ENCODE measurements at places on chromosomes 6 and 20.

DNA sequence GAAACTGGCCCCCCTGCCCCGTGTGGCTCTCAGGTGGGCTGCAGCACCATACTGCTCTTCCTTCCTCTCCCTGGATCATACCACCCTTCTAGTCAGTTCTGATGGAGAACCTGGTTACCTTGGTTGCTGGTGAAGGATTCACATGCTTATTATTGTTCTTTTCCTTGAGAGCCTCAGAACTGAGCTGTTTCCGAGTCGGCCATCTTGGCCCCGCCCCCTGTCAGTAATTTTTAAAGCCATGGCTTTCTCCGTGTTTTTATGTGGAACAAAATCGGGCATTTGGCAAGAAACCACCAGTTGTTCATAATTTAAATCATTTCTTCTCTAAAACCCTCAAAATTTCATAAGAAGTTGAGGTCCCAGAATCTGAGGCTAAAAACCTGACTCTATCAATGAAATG is 493.8 kb downstream of the NKAIN2 start:
- DNase-seq, result no peak

DNA sequence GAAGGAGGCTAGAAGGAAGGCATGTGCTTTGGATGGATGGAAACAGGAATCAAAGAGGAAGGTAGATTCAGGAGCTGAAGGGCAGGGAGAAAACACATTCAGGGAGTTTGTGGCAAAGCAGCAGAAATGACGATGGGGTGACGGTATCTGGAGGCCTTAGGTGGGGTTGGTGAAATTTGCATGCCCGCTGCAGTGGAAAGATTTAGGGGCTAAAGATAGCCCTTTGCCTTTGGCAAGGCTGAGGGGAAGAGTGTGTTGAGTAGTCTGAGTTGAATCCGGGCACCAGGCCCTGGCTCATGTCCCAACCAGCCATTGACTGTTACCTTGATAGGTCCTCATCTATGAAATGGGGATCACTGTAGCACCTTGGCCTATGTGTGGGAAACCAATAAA is 1.3 kb downstream of the GZF1 start:
- DNase-seq, result no peak

DNA sequence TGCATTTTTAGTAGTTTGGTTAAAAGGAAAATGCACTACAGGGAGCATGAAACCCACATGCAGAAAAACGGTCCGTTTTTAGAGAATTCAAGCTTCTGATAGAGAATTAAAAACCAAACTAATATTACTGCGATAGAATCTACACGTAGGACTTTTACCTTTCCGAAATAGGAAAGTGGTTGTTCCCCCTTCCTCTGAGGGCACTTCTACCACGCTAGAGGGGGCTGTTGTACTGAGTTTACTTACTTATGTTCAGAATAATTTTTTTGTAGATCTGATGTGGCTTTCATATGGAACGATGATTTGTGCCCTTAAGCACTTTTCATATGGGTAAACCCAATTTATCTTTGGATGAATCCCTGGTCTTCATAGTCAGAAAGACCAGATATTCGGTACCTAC is 264.3 kb upstream of the PLN start:
- peak; percentile 39 for DNase-seq

GRCh38 chr20:49601153-49601924 is 33.4 kb upstream of the PTGIS start:
- no peak for DNase-seq

DNA sequence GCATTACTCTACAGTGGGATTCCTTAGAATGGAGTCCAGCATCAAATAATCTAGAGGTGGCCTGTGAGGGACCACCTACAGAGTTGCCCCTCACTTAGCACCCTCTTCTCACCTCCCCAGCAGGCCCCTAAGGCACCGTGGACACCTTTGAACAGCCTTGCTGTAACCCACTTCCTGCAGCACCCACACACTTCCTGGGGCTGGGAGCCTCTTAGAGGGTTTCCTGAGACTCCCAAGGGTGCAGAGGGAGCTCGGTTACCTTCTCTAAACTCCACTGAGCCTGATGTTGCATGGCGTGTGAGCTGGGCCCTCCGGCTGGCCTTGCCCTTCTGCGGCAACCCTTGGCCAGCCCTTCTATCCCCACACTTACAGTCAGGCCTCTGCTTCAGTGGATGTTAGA is 7.3 kb upstream of the SIRPG start:
- DNase-seq, result no peak

- DNase-seq, result no peak
These were observed 171.1 kb downstream of the COL19A1 start for GRCh38 chr6:70037445-70037844.

DNA sequence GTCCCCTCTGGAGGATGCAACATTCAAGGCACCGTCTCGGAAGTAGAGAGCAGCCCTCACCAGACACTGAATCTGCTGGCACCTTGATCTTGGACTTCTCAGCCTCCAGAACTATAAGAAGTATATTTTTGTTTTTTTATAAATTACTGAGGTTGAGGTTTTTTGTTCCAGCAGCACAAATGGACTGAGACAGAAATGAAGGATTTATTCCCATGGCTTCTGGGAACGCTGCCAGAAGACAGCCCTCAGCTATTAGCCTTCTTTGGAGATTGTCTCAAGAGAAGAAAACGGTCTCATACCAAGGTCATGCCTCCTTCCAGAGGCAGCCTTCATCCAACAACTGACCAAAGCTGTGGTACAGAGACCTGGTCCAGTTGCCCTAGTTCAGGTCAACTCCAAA is 85.4 kb downstream of the CHMP4B start:
- peak; percentile 68 for DNase-seq

GRCh38 chr6:119541132-119541905 is 191.8 kb upstream of the MAN1A1 start:
- peak; percentile 90 for DNase-seq

GRCh38 chr20:16596991-16597390 is 23.7 kb upstream of the KIF16B start:
- DNase-seq, result no peak

- no peak for DNase-seq
These were observed 154.6 kb upstream of the AHI1 start for GRCh38 chr6:135651964-135652755.

DNA sequence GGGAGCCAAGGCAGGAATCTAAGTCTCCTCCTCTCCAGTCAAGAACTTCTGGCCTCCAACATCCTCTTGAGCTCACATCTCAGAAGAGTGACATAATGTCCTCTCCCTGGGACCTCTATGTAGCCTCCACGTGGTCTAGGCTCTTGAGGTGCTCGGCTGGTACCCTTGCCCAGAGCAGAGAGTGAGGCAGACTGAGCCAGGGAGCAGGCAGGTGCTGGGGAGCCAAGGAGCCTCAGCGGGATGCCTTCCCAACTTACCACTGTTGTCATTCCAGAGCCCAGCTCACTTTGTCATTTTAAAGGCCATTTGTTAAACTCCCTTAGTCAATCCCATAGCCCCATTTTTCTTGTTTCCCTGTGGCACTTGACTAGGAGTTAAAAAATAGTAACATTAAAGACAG is 52.1 kb upstream of the DUSP22 start:
- DNase-seq, result no peak

- DNase-seq, result no peak
These were observed 822 bp downstream of the FOXQ1 start for GRCh38 chr6:1312473-1313367.

- no peak for DNase-seq
These were observed 64.8 kb downstream of the SYNJ2 start for GRCh38 chr6:158046201-158047126.

- peak; percentile 71 for DNase-seq
These were observed 25.3 kb upstream of the CHD6 start for GRCh38 chr20:41643504-41643938.

DNA sequence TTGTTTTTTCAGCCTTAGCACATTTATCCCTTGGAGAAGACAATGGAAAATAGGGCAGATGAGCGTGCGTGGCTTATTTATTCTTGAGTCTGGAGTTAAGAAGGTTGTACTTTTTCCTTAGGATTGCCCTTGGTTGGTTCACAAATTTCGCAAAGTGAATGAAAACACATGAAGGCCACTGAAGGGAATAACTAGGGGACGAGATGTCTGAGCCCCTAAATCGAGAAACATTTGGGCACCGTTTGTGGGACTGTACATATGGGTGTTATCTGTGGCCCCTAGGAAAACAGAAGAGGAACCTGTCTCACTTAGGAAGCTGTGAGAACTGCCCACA is 19.4 kb upstream of the TRIM27 start:
- no peak for DNase-seq

GRCh38 chr6:143478479-143479062 is 28.0 kb downstream of the PEX3 start:
- no peak for DNase-seq

- DNase-seq, result no peak
These were observed 66.7 kb downstream of the VEGFA start for GRCh38 chr6:43836507-43837240.

DNA sequence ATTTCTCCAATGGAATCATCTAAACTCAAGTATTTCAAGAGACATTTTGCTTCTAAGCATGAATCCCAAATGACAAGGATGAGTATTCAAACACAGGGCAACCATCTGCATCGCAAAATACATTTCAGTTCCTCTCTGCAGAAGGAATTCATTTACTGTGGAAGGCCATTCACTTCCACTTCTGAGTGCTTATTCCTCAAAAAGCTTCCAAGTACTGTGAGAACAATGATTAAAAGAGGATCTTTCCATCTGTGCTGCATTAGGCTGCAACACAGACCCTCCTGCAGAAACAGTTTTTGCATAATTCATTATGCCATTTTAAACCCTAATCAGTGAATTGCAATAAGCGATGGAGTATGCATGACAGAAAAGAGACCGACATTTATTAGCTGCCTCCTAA is 52.5 kb downstream of the ARHGAP18 start:
- DNase-seq, result no peak

DNA sequence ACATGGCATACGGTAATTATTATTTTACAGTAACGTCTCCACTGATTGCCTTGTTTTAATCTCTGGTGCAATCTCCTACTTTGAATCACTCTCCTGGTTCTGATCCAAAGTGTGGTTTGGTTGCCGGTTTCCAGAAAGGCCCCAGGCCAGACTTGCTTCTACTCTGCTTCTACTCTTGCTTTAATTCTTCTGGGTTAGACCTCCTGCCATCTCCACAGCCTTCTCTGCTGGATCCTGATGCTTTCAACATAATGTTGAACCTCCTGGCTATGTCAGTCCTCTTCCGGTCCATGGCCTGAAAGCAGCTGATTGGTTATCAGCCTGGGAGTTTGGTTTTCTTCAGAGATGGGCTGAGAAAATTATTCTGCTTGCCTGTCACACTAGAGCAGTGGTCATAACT is 266.5 kb upstream of the RIMS1 start:
- DNase-seq, result no peak

DNA sequence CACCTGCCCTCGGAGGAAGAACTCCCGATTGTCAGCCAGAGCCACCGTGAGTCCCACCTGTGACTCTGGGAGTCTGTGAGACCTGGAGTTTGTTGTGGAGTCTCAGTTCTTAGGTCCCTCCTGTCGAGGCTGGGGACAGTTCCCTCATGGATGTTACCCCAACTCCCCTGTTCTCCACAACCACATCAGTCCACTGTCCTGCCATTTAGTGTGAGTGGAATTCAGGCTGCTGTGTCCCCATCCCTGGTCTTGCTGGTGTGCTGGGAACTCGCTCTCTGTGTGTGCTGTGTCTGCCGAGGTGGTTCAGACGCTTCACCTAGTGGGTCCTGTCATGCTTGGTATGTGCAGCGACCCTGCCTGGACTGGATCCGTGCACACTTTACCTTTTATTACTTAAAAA is 163.2 kb downstream of the DTNBP1 start:
- no peak for DNase-seq

GRCh38 chr6:52858416-52858815 is 17.8 kb upstream of the GSTA5 start:
- DNase-seq, result no peak

DNA sequence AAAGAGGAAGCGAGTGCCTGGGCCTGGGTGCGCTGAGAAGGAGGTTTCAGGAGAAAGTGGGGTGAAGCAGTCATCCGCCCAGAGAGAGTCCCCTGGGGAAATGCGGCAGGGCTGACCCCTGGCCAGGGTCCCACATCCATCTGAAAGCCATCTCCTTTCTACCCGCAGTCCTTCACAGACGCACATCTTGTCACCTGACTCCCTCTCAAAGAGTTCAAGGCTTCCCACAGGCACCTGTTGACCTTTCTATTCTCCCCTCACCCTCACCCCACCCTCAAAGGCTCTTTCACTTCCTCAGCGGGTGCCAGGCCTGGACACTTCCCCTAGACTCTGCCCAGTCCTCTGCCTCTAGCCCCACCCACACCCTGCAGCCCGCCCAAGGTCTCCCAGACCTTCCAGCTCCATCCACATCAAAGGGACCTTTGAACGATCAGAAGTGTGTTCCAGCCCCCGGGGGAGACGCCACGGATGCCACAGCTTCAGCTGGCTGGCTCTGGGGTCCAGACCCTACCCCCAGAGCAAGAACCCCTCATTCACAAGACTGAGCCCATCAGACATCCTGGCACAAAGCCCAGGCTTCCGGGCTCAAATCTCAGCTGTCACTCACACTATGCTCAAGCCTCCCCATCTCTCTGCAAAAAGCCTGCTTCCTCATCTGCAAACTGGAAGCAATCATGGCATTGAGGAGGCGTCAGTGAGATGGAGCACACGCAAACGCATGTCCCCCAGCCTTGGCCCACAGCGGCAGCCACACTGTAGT is 2.1 kb downstream of the CTSZ start:
- DNase-seq, result no peak

- DNase-seq, result no peak
These were observed 77.8 kb downstream of the ARHGAP18 start for GRCh38 chr6:129632172-129632613.

- no peak for DNase-seq
These were observed 644.2 kb upstream of the GJE1 start for GRCh38 chr6:141488488-141488887.

GRCh38 chr20:40686434-40686882 is 2.6 kb downstream of the MAFB start:
- DNase-seq, result no peak

- no peak for DNase-seq
These were observed 22.5 kb upstream of the IYD start for GRCh38 chr6:150346346-150346745.

DNA sequence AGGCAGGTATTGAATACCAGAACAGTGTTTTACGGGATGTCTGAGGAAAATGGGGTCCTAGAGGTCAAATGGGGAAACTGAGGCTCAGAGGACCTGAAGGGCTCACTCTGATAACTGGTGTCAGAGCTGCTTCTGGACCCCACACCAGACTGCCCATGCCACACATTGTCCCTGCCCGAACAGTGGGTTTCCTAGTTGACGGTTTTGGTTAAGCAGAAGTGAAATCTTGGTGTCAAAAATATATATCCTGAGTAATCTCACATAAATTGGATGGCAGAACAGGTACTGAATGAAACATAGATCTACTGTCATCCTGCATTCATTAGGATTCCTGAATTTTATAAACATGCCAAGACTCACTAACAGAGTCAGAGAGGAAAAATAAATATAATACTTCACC is 16.3 kb downstream of the NOX3 start:
- DNase-seq, result no peak

GRCh38 chr6:56671651-56672461 is 29.2 kb upstream of the DST start:
- no peak for DNase-seq

DNA sequence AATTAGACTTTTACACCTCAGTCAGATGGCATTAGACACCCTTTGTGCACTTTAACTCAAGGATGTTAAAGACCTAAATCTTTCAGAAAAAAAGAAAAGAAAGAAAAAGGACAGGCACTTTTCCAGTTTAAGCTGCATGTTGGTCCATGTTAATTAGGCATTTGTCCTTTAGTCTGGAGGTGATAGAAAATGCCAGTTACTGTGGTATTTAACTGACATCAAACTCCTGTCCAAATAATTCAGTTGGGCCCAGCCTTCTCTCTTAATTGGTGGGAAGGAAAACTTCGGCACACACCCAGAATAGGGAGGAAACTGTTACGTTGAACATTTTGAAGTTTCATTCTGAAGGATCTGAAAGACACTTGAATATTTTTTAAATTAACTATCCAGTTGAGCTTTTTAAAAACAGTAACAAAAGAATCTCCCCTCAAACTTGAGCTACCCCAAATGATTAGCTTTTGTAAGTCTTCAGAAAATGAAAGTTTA is 30.3 kb downstream of the RREB1 start:
- no peak for DNase-seq

Measured in A172 (cell line).